ENCODE measurements at places on chromosomes 4 and X.

- DNase-seq: no peak
These were observed 109.8 kb upstream of the ANXA3 start for GRCh38 chr4:78441756-78442155.

- DNase-seq: no peak
These were observed 777 bp upstream of the WDFY3 start for GRCh38 chr4:84967243-84967690.

GRCh38 chr4:145920205-145920604 is 18.4 kb downstream of the ZNF827 start:
- DNase-seq: no peak

- no peak for DNase-seq
These were observed 61.2 kb upstream of the CITED1 start for GRCh38 chrX:72366701-72367454.

DNA sequence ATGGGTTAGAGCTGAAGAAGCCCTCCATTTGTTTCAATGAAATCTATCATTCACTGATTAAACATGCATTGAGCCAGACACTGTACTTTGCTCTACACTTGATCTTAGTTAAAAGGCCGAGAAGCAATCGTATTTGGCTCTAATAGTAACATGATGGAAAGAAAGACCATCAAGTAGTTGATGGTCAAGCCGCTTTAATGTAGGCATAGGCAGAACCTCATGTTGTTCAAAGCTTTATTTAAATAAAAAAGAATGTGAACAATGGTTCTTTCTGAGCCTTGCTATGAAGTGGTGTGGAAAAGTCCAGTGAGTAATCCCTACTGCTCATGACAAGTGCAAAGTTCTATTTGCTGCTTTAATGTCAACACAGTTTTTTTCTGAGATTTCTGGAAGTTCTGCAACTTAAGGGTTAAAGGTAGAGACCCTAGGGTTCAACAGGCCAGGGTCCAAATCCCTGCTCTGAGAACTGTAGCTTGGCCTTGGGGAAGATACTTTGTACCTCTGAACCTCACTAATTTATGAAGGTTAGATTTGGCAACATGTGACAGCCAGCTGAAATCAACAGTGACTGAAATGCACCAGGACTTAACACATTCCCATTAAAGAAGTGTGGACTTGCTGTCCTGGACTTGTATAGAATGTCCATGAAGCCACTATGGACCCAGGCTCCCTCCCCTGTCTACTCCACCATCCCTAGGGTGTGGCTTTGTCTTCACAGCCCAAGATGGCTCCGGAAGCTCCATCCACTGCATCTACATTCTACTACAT is 17.9 kb upstream of the LAP3 start:
- DNase-seq: no peak

GRCh38 chrX:68584221-68584620 is 63.2 kb upstream of the STARD8 start:
- DNase-seq: no peak

DNA sequence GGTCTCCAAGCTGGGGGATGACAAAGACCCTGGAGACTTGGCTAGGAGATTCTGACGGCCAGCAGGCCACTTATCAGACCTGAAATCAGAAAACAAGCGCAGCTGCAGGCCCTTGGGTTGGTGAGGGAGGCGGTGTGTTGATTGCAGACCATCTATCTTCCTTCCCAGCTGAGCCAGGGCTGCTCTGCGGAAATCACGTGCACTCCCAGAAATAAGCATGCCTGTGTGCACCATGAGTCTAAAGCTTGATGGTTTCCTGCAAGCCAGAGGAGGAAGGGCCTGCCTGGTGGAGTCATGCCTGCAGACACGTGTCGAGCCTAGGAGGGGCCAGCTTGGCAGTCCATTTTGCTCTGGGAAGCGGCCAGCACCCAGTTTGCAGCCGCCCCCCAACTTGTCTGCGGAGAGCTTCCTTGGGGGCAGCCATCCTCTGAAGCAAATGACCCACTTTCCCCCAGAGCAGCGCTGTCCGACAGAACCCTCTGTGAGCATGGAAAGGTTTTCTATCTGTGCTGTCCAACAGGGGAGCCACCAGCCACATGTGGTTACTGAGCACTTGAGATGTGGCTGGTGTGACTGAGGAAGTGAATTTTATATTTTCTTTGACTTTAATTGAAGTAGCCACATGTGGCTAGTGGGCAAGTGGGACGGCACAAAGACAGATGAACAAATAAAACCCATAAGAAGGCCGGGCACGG is 175.7 kb upstream of the BCOR start:
- no peak for DNase-seq

- no peak for DNase-seq
These were observed 7.2 kb upstream of the NEUROG2 start for GRCh38 chr4:112523008-112523721.

GRCh38 chr4:147638942-147639341 is 21.7 kb downstream of the TMEM184C start:
- no peak for DNase-seq

DNA sequence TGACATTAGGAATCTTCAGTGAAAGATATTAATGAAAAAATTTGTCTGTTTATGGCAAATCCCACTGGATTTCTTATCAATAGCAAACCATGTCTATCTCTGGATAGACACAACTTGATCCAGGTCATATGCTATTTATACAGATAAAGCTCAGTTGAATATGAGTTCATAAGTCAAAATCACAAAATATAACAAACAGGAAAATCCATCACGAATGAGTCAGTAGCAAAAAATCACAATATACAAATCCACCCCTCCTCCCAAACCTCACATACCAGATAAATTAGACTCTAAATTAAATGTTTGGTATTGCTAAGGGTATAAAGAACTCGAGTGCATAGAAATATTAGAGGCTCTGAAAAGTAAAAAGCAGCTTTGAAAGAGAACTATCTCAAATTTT is 420.5 kb downstream of the TLL1 start:
- no peak for DNase-seq

DNA sequence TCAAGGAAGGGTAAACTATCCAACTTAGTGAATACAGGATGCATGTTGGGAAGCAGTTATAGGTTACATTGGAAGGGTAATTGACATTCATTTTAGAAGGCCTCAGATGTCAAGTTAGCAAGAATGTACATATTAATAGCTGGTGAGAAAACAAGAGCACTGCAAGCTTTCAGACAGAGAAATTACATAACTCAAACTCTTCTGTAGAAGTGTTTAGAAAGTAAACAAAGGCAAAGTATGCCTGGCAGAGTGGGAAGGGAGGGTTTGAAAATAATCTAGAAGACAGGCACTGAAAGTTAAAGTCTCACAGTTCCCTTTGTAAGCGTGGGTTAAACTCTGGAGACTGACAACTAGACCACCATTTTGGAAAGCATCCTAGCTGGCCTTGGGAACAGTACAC is 406.2 kb downstream of the ANKRD50 start:
- no peak for DNase-seq

- no peak for DNase-seq
These were observed 34.3 kb downstream of the GPC4 start for GRCh38 chrX:133380711-133381619.

DNA sequence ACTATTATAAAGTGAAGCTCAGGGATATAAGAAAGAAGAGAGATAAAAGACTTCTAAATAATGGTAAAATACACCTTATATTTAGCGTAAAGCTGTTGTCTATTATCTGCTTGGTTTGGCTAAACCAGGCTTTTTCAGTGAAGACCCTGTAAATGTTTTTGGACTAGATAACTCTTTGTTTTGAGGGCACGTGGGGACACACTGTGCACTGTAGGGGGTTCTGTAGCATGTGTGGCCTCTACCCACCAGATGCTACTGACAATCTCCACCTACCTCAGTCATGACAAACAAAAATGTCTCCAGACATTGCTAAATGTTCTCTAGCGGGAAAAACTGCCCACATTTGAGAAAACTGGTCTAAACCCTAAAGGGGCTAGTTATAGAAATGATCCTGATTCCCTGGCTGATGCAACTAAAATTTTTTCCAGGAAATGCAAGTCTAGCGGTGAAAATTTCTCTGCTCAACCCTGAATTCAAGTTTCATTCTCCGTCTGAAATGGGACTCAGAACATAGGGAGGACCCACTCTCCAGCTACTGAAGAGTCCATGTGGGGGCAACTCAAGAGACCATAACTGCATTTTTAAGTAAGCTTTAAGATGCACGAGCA is 355.2 kb upstream of the RASGEF1B start:
- DNase-seq: no peak

GRCh38 chrX:107324493-107325310 is 118.3 kb downstream of the DNAAF6 start:
- DNase-seq: no peak

GRCh38 chrX:119093991-119094735 is 21.4 kb downstream of the CT47C1 start:
- no peak for DNase-seq

DNA sequence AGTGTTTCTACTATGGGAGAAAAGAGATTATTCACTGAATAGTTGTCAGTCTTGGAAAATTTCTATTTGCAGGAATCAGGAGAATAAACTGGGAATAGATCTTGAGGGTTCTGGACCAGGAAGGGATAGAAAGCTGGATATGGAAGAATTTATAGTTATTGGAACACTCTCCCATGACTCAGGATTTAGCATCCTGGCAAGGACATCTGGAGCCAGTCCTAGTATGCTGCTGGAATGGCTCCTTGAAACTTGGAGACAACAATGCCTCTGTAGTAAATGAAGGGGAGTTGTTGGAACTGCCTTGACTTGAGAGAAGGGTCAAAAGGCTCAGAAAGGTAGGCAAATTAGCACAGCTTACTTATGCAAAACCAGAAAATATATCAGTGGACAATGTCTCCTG is 23.5 kb upstream of the THOC2 start:
- no peak for DNase-seq

DNA sequence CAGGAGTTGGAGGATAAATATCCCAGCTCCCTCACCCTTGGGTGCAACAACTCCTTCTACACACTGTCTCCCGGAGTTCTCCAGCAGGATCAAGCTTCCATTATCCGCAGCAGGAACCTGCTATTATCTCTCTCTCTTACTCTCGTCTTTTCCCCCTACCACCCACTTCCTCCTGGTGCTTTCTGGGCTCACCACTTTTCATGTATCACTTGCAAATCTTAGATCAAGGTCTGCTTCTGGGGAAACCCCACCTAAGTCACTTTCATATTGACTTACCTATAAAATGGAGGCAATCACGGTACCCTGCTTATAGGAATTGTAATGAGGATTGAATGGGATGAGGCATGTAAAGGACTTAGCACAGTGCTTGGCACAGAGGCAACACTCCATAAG is 589.5 kb downstream of the BCOR start:
- DNase-seq: no peak

DNA sequence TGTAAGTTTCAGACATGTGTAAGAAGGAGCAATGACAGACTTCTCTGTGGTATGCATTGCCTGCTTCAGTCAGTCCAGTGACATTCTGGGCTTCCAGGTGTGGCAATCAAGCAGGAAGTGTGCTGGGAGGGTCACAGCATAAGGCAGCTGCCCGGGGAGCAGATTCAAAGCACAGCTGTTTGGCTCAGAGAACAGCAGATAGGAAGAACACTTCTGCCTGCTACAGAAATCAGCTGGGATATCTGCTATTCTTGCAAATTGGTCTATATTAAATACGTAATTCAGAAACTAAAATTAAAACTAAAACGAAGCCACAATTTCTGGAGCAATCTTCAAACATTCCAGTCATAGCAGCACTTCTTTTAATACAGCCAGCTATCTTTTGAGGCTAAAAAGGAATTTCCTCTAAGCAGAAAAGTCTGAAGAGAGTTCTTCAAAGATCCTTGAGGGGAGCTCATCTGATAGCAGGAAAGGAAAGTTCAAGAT is 47.5 kb upstream of the GALNT7 start:
- no peak for DNase-seq

- DNase-seq: no peak
These were observed 151.6 kb downstream of the PALLD start for GRCh38 chr4:168648494-168648893.

GRCh38 chr4:76250962-76251361 is 559 bp upstream of the FAM47E start:
- no peak for DNase-seq

DNA sequence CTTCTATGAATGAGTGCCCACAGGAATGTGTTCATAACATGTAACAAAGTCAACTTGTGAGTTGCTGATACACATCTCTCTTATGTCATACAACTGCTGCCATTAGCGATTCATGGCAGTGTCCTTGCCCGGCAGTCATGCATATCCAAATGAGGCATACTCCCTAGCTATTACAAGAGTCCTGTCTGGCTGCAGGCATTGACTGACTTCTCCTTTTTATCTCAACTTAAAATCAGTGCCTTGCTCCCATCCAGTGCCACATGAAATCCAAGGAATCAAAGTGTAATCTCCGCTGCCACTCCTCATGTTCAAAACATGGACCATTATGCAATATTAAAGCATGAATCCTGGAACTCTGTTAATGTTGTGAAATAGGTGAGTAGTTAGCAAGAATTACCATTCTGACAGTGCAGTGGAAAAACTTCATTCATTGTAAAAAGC is 348.9 kb upstream of the FTHL17 start:
- DNase-seq: no peak

- DNase-seq: no peak
These were observed 64.8 kb upstream of the NR0B1 start for GRCh38 chrX:30373951-30374350.

- DNase-seq: no peak
These were observed 161.6 kb downstream of the NPNT start for GRCh38 chr4:106056914-106057313.

DNA sequence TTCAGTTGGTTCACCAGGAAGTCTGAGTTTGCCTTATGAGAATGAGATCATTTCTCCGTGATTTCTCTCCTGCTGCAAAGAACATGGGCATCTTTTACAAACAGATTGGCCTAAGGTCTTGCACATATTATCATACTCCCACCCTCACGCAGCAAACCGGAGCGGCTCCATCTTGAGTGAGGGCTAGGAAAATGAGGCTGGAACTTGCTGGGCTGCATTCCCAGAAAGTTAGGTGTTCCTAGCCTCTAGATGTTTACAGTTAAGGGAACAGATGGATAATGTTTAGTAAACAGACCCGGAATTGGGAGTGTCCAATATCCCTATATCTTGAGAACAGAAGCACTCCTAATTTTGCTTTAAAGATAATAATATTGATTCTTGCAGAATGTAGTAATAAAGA is 247.9 kb upstream of the VCX3A start:
- DNase-seq: no peak

DNA sequence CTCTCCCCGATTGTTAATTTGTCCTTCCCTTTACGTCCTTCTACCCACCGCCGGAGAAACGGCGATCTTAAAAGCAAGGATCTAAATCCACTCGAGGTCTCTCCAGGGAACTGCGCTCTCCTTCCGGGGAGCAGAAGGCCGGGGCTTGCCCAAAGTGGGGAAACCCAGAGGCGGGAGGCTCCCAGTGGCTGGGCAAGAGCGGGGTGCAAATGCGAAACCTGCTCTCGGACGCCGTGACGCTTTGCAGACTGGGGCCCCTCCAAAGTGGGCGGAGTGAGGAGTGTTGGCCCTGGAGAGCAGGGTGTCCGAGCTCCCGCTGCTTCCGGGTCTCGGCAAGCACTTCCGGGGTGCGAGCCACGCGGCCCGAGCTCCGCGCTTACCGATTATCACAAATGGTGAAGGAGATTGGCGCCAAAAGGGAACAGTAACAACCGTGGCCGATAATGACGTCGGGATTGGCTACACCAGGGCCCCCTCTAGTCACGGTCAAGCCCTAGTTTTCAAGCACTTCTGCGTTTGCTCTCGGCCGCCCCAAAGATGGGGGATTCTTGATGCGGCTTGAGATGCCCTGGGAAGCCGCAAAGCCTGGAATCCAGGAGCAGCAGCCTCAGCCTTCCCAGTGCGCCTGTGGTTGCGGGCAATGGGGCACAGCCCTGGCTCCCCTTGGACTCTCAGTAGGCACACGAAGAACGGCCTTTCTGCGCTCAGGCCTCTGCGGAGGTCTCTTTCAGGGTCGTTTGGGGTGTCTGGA is 29.0 kb downstream of the HAND2 start:
- DNase-seq: no peak
